Aortic smooth muscle cell (primary cell): ENCODE measurements at places on chromosomes 3 and 15. TPM values are rescaled to one million over a fixed set of nuclear protein-coding genes. Genes with fewer than 3 reads are reported as not detected.

The TRIP4 gene
- total RNA-seq, result 11.3 and 11.4 TPM in 2 replicates

The ACTL6A gene
- total RNA-seq, result 43.5 and 50.5 TPM in 2 replicates

The PLSCR2 gene
- 0.40 TPM in 1 of 2 replicates, not detected in the other for total RNA-seq

The SEC11A gene
- total RNA-seq, result 257 and 271 TPM in 2 replicates

The CCDC9B gene
- 102 and 109 TPM in 2 replicates for total RNA-seq

The MCTP2 gene
- 0.50 and 1.2 TPM in 2 replicates for total RNA-seq
